ENCODE measurements at places on chromosomes 5 and 9. TPM values are rescaled to one million over a fixed set of nuclear protein-coding genes. Genes with fewer than 3 reads are reported as not detected.

The TTC39B gene
- total RNA-seq, result 7.1 TPM

The PHYKPL gene
- 27.6 TPM for total RNA-seq

The TRIM36 gene
- total RNA-seq, result 4.0 TPM

The CACNA1B gene
- not detected for total RNA-seq

The GDA gene
- 14.6 TPM for total RNA-seq

The PCDHGA7 gene
- total RNA-seq, result 2.3 TPM

The SIT1 gene
- not detected for total RNA-seq

The SPINK4 gene
- total RNA-seq, result not detected

The PCDHB5 gene
- total RNA-seq, result 0.35 TPM

The TRIM7 gene
- total RNA-seq, result 12.7 TPM

The FOXD4L3 gene
- not detected for total RNA-seq

The LCN10 gene
- total RNA-seq, result not detected

The APBA1 gene
- 0.55 TPM for total RNA-seq

The C5orf47 gene
- not detected for total RNA-seq

The PCDHGA5 gene
- under 0.01 TPM for total RNA-seq

The LECT2 gene
- total RNA-seq, result not detected

The DOCK8 gene
- 1.6 TPM for total RNA-seq

The OSMR gene
- total RNA-seq, result 47.1 TPM

The PHF24 gene
- total RNA-seq, result not detected

The RMRP gene
- 14,792 TPM for total RNA-seq

The FUT7 gene
- total RNA-seq, result not detected

The CCNJL gene
- 4.2 TPM for total RNA-seq

The MARCOL gene
- not detected for total RNA-seq

The LCN12 gene
- 0.40 TPM for total RNA-seq

The C7 gene
- total RNA-seq, result not detected

The SOHLH1 gene
- not detected for total RNA-seq

The SIL1 gene
- total RNA-seq, result 59.7 TPM

The MEIKIN gene
- total RNA-seq, result not detected

The NEUROG1 gene
- not detected for total RNA-seq

The SPATA31C1 gene
- not detected for total RNA-seq

The CFAP77 gene
- not detected for total RNA-seq

The IL9 gene
- total RNA-seq, result not detected

The ZMYND19 gene
- total RNA-seq, result 11.0 TPM

The HNRNPA0 gene
- 13.5 TPM for total RNA-seq

The SMIM33 gene
- not detected for total RNA-seq

The IRX4 gene
- total RNA-seq, result not detected

The BTNL8 gene
- total RNA-seq, result 0.35 TPM
